ENCODE measurements at places on chromosomes 4 and X.

GRCh38 chr4:103067841-103068547 is 8.6 kb downstream of the SLC9B2 start:
- no peak for DNase-seq

- DNase-seq: no peak
Measured at GRCh38 chr4:173275150-173275549, 59.0 kb downstream of the HMGB2 start.

GRCh38 chrX:64394874-64395567 is at the start of gene MTMR8:
MTMR8 (minus strand) TSS chrX:64395452; CDS start chrX:64395363, 89 bp downstream.
- peak; percentile 0 for DNase-seq

DNA sequence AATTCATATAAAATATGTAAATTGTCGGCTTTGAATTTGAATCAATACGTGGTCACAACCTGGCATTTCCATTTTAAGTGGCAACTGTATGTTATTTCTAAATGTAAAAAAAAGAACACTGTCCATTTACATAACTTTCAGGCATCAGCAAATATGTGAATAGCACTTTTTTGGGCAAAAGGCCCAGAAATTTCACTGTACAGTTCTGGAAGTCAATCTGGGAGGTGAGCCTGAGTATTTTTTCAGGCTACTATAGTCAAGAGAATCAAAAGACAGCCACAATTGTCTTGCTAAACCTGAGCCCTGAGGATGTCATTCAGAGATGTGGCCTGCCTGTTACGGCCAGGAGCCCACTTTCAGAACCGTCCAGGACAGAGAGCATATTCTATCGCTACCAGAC is 543.9 kb upstream of the MAGEB2 start:
- no peak for DNase-seq

GRCh38 chrX:33001107-33001506 is 210.2 kb downstream of the DMD start:
- no peak for DNase-seq

DNA sequence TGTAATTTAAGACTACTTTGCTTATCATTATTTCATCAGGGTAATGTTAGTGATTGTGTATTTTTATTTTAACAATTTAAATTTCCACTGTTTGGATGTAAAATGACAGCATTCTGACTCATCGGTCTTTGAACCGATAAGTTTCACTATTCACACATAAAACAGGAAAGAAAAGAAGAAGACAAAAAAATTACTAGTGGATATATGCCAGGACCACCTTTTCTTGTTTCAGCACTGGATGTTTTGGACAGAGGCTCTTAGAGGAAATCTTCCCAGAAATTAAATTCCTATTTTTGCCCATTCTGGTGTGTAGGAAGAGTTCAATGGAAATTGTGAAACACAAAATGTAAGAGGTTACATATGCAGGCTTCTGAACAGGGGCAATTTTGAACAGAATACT is 57.4 kb downstream of the VEGFC start:
- DNase-seq: no peak

DNA sequence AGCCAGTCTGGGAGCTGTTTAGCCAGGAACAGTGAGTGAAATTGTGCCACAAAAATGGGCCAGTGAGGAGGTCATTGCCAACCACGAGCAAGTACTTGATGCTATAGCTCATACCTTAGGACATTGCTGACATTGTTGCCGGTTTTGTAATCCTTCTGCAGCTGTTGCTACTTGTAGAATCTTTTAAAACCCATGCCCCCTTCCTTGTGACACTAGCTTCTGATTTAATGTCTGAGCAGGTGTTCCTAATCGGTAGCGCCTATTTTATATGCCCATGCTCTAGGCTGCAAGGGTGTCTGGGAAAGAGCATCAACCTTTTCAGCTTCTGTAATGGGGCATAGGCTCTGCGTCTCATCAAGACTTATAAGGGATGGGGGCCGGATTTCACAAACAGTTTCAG is 2.6 kb downstream of the POLA1 start:
- DNase-seq: no peak

DNA sequence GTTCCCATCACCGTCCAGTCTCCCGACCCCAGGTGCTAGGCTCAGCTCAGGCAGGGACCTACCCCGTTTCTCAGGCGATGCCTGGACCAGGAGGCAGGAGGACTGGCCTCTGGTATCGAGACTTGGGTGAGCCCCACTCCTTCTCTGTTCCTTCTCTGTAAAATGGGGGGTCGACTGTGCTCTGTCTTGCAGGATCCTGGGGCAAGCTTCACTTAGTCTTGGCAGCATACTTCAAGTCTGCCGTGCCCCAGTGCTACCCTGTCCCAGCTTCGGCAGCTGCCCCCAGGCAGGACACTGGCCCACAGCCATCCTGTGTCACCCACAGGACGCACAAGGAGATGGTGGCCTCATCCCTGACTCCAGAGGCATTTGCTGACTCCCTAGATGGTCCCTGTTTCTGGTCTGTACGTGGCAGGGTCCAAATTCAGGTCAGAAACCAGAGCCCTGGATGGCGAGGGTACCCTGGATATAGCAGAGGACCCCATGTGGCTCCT is 7.0 kb upstream of the HAUS7 start:
- no peak for DNase-seq

DNA sequence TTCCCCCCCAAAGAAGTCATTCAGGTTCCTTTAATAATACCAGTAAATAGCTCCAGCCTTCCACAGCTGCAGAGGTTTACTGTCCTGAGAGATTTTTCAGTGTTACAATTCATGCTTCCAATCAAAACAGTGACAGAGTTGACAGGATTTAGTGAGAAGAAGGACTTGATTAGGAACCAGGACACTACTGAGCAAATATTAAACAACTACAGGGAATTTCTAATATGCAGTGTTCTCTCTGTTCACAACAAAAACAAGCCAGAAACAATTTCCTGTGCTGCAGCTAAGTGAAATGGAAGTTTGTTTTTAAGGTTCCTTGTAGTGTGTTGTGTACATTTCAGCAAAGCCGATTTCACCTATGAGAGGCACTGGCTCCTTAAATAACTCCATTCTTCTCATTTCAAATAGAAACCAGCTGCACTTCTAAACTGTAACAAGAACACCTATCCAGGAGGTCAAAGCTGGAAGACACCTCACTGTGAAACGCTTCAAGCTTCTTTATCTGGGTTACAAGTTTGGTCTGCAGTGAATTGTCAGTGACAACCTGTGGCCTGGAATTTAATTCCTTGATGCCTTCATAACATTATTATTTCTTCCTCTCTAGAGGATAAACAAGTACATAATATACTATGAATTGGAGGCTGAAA is 149.3 kb downstream of the RASL11B start:
- DNase-seq: no peak

GRCh38 chr4:105148776-105149175 is 2.1 kb downstream of the TET2 start:
- no peak for DNase-seq

DNA sequence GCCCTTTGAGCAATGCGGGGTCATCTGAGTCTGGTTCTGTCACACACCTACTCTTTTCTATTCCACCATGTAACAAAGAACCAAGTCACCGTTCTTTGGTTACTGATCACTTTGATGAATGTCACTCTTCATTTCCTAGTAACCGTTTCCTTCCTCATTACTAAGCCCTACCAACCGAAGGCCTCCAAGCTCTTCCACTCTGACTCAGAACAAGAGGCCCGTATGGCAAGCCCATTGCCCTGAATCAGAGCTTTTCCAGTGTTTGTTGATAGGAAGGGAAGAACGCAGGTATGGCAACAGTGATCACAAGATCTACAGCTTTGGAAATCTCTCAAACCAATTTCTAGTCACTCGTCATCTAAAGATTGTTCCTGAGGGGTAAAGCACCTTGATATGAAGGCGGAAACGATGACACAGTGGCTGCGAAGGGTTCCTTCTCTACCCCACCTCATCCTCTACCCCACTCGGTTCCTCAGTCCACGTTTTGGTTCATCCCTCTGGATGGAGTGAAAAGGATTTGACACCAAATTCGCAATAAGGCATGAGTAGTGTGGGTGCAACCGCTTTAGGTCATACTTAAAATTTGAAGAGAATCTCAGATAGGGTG is 28.0 kb upstream of the CD40LG start:
- no peak for DNase-seq

Measured in NCI-H2029 (cell line).